ENCODE measurements at places on chromosomes 7 and 10.

- DNase-seq: no peak
These were observed 17.9 kb upstream of the MYL7 start for GRCh38 chr7:44158873-44159631.

- DNase-seq: no peak
These were observed 19.2 kb upstream of the FLNC start for GRCh38 chr7:128810997-128811396.

GRCh38 chr10:88659725-88660597 lies 4.3 kb upstream of the LIPF start:
- no peak for DNase-seq

DNA sequence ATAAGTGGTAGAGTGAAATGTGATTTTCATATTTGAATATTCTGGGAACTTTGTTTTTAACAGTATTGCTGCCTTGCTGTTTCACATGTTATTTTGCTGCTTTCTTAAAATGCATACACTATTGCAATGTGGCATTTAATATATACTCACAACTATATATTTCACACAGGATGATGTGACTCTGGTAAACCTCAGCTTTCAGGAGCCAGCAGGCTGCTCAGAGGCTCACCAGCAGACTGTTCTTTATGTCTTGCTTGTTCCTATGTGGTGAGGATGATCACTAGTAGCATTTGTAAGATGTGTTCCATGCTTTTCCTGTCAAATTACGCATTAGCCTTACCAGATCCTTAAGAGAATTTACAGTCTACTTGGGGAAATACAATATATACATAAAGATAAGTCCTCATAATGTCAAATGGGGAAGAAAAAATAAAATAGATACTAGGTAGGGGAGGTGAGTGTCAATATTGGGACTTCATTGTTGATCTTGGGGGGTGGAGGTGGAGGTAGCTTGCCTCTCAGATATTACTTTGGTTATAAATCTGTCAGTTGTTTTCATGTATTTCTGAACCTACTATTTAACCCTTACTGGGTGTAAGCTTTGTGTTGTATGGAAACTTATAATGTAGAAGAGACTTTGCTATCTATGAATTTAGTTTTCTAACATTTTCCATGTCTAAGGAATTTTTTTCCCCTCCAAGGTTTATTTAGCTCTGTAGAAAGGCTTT lies 8.4 kb downstream of the GNAI1 start:
- DNase-seq: no peak

DNA sequence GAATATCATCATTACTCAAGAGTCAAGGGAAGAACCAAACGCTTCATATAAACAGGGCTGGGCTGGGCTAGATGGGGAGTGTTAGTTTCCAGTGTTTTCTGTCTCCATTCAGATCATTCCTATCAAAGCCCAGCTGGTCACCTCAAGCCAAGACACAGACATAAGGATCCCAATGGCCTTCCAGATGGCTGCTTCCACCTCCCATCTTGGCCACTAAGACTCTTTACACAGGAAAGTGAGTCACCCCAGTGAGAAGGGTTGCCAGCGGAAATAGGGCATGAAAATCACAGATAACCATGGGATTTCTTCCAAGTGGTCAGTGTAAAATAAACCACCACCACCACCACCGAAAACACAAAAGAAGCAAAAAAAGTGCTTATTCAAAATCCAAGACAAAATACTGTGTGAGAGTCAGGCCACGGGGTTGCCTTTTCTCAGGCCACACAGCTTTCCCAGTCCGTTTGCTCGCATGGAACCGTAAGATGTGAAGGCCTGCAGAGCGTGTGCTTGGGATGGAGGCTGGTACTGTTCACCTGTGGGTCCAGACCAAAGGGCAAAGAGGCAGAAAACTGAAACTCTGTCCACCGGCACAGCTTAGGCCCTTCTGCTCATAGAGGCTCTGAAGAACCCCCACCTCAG lies 5.6 kb downstream of the PRSS2 start:
- DNase-seq: no peak

All from activated CD8-positive, alpha-beta memory T cell treated with anti-CD3 and anti-CD28 coated beads, Interleukin-2, amount 50 U/mL, for 4 hours (primary cell).